CD4-positive, alpha-beta T cell treated with Interleukin-4 for 1 hour (primary cell): ENCODE measurements at places on chromosomes 13 and 19.

GRCh38 chr13:110305544-110305943 lies 1.4 kb downstream of the COL4A1 start:
- no peak for DNase-seq

GRCh38 chr19:15863272-15863671 lies 34.6 kb downstream of the CYP4F2 start:
- no peak for DNase-seq

GRCh38 chr19:29528946-29529645 lies 3.3 kb downstream of the VSTM2B start:
- DNase-seq: no peak

- DNase-seq: no peak
Observed at GRCh38 chr13:29523199-29523961, 72.1 kb downstream of the SLC7A1 start.

GRCh38 chr19:4937060-4937459 lies 27.8 kb downstream of the UHRF1 start:
- DNase-seq: no peak
